Suppressor macrophage (primary cell): ENCODE measurements at places on chromosomes 4 and X.

- no peak for DNase-seq
These were observed 28.3 kb upstream of the MAGEC2 start for GRCh38 chrX:142233400-142233799.

GRCh38 chrX:154321594-154321993, 26.0 kb downstream of the TKTL1 start:
- no peak for DNase-seq

DNA sequence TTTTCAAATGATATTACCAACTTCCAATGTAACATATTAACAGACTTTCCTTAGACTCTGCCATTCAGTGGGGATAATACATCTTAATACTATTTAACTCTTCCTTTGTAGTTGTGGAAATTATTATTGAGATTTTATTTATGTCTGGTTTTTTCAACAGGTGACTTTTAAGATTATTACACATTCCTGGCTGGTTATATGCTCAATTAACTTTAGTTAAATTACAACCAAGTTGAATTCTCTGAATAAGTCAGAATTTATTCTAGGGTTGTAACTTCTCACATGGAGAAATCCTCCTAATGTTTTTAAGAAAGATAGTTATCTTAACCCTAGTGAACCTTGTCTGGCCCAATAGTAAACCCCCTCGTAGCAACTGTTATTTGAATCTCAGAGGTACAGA, 107.3 kb downstream of the SLC10A6 start:
- DNase-seq = no peak

- no peak for DNase-seq
These were observed 39.4 kb downstream of the NOCT start for GRCh38 chr4:139054791-139055505.

GRCh38 chrX:70445951-70446350, 1.3 kb downstream of the DLG3 start:
- no peak for DNase-seq

GRCh38 chrX:24658421-24658820, 11.3 kb upstream of the PCYT1B start:
- no peak for DNase-seq

GRCh38 chr4:149823769-149824221, 8.2 kb upstream of the IQCM start:
- no peak for DNase-seq

DNA sequence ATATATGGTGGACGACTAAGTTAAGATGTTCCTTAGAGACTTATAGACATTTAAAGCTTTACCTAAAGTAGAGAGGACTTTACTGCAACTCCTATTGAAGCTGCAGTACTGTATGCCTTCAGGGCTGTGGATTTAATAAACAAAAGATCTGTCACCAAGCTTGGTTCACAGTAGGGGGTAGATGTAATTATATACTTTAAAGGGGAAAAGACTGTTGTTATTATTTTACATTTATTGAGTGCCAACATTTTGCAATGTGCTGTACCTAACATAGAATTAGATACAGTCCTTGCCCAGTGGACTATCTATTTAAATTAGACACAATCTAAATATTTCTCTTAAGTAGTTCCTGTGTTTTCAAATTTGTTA, 67.2 kb downstream of the SLIT2 start:
- DNase-seq = no peak

GRCh38 chrX:85569096-85569495, 189.6 kb upstream of the POF1B start:
- no peak for DNase-seq

DNA sequence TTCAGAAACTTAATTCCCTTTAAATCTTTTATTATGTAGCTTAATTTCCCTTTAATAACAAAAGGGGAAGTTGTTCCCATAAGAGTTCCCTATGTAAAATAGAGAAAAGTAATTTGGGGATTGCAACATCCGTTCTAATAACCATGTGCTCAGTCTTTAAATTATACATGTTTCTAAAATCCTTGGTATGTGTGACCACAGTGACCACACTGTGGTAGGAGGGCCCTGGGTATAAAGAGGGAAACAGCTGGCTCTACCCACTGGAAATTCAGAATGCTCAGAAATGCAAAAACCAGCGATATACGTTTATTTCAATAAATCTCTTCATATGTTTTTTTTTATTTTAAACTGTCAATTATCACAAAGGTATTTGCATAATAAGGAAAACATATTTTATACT, 219.1 kb downstream of the FGF13 start:
- DNase-seq = no peak

- no peak for DNase-seq
These were observed 6.7 kb downstream of the ZNF81 start for GRCh38 chrX:47843363-47843762.

DNA sequence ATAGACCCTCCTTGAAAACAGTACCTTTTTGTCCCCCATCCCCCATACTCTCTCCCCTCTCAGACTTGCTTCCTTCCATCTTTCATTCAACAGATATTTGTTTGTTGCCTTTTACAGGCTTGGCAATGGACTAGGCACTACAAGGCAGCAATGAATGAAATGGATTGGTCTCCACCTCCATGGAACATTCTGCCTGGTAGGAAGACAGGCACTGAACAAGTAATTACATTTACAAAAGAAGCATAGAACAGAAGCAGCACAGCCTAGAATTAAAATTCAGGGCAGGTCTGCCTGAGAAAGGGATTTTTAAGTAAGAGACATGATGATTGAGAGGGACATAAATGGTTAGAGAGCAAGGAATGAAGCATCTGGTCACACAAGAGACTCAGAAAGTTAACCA, 346.1 kb downstream of the GRXCR1 start:
- no peak for DNase-seq

DNA sequence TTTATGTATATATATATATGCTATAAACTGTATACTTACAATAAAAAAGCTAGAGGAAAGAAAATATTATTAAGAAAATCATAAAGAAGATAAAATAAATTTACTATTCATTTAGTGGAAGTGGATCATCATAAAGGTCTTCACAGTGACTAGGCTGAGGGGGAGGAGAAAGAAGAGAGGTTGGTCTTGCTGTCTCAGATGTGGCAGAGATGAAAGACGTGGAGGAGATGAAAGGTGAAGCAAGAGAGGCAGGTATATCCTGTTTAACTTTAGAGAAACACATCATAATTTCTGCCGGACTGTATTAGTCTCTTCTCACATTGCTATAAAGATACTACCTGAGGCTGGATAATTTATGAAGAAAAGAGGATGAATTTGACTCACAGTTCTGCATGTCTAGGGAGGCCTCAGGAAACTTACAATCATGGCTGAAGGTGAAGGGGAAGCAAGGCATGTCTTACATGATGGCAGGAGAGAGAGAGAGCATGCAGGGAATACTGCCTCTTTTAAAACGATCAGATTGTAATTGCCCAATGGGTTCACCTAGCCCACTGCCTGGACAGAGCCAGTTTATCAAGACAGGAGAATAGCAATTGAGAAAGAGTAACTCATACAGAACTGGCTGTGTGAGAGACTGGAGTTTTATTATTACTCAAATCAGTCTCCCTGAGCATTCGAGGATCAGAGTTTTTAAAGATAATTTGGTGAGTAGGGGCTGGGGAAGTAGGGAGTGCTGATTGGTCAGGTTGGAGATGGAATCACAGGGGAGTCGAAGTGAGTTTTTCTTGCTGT, 22.1 kb upstream of the RRAGB start:
- DNase-seq = no peak

DNA sequence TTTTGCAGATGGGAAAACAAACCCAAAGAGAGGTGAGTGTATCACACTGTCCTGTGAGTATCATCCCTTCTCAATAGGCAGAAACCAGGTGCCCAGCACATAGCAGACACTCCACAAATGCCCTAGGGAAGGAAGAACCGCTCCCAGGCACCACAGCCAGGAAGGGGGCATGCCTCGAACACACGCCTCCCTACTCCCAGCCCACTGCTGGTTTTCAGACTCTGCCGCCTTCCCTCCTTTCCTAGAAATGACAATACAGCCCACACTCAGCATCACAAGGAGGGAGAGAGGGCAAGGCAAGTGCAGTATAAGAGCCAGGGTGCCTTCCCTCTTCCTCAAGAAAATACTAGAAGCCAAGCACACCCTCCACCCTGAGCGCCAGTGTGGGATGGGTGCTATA, 16.2 kb downstream of the JAKMIP1 start:
- DNase-seq = no peak

GRCh38 chrX:3712870-3713224, 602 bp downstream of the PRKX start:
- peak; percentile 22 for DNase-seq

- DNase-seq = peak; percentile 14
These were observed 25.8 kb downstream of the OTUD4 start for GRCh38 chr4:145154573-145154972.

DNA sequence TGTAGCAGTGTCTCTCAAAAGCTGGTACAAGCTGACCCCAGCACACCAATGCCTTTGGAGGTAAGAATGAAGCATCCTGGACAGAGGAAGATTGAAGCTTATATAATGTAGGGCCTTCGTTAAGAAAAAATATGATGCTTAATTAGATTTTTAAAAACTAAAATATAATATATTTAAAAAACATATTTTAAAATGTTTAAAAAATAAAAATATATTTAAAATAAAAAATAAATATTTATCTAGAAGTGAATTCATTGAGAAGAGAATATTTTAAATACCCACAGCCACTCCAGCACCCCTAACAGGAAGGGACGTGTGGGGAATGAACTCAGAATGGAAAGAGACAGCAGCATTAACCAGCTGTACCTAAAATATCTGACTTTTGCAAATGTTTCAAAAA, 65.1 kb upstream of the DDX53 start:
- DNase-seq = no peak

DNA sequence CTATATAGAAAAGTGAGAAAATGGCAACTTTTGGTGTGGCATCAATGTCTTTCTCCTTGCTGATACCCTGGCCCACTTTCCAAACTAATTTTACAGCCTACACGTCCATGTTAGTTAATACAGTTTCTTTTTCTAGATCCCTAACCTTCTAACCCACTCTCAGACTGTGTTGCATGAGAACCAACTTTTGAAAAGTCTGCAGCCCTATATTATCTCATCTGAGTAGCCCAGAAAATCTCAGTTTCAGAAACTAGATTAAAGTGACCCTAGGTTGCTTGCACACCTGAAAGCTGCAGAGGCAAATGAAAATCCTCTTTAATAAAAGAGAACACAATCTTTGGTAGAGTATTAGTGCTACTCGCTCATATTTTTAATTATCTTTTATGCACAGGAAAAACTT, 371.6 kb upstream of the EMCN start:
- no peak for DNase-seq

DNA sequence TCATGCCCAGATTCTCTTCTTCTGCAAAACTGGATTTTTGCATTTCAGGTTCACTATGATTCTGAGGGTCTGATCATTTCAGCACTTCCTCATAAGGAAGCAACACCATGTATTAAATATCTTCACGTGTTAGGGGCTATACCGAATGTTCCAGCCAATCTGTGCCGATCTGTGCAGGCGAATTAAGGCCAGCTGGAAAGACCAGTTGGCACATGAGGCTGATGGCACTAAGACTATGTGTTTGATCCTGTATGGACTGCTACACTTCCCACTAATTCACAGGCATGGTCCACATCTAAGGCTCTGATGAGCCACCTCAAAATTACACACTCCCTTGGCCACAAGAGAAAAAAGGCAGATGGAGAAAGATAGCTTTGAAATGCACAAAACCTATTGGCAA, 28.8 kb downstream of the KDR start:
- DNase-seq = no peak

GRCh38 chr4:24748758-24749350, 46.5 kb upstream of the SOD3 start:
- no peak for DNase-seq

GRCh38 chr4:162952232-162952631, 214.5 kb downstream of the NAF1 start:
- DNase-seq = no peak

- DNase-seq = no peak
These were observed 325.0 kb downstream of the RAB28 start for GRCh38 chr4:13159041-13159620.

- no peak for DNase-seq
These were observed 48.4 kb upstream of the SEC24B start for GRCh38 chr4:109385260-109385659.

DNA sequence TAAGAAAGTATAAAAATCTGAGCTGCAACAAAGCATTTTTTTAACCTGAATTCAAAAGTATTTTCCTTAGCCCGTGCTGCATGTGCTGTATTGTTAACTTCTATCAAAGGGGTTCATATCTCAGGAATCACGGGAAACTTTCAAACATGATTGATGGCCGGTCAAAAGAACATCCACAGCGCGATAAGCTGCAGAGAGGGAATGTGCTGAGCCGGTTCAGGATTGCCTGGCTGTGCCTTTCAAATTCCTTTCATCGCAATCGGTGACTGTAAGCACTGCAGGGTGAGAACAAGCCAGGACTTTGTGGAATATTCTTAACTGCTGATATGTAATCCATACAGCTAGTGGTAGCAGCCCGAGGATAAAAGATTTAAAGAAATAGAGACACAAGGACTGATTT, 210.9 kb upstream of the NOCT start:
- no peak for DNase-seq

DNA sequence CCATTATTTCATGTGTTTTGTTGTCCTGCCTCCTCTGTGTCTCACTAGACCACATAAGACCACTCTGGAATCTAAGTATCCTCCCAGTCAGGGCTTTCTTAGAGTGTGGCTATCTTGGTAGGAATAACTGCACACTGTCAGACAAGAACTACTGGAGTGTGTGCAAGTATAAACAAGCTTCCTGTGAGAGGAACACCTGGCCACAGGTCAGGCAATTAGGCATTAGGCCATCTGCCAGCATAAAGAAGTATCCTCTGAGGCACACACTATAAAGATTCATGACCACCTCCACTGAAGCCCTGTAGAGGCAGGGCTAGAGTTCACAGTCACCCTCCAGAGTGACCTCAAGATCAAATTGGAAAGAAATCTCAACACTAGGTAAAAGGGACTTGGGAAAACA, 507.0 kb upstream of the PABPC4L start:
- no peak for DNase-seq

DNA sequence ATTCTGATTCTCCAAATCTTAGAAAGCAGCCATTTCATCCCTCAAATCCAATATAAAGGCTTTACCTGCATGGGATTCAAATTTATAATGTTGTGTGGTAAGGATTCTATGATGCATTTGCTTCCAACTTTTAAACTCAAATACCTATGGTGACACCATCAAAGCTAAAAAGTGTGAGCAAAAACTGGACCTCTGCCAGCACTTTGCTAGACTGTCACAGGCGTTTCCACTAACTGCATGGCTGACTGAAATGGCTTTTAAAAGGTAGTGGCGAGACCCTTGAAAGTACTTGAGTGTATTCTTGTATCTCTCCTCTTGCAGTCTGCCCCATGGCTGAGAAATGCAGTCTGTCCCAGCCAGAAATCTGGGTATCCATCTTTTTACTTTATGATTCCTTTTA, 169.4 kb downstream of the AMELX start:
- DNase-seq = no peak

DNA sequence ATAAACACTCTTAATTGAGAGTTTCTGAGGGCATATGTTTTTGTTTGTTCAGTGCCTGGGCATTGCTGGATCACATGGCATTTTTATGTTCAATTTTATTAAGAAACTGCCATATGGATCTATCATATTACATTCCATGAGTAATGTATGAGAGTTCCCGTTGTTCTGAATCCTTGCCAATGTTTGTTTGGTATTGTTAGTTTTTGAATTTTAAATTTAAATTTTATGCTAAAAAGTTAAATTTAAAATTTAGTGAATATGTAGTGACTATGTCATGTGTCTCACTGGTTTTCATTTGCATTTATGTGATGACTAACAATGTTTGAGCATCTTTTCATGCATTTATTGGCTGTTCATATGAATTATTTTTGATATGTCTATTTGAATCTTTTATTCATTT, 54.8 kb upstream of the GEMIN8 start:
- DNase-seq = no peak
